HL-60 (cell line): ENCODE measurements at places on chromosomes 13 and 19.

DNA sequence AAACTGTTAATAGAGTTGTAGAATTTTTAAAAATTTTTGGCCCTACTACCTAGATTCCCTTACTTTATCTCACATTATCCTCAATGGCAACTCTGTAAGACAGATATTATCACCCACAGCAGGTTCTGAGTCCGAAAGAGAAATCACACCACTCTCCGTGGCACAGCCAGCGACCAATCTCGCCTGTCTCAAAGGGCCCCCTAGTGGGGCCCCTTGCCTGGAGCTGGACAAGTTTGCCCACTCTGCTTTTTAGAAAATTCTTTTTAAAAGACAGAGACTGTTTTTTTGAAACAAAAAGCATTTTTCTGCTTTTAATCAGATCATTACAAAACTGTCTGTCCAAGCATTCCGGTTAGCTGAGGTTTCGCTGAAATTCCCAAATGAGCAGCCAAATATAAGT lies 21.7 kb downstream of the PHF11 start:
- no peak for DNase-seq

DNA sequence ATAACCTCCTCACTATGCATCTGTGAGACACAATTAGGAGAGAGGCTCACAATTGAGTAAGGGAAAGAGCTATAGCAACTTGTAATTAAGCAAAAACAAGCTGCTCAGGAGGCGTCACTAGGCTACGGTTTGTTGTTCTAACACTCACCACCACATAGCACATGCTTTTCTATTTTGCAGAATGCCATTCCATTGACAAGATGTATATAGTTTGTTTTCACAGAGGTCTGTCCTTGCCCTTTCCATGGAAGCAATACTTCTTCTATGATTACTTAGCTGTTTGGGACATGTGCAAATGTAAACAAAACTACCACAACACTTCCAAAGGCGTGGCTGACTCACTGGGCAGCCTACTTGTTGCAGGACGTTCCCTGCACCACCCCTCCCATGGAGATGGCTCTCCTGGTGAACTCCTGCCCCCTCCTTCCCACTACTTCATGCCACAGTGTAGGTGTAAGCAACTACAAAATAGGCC lies 33.9 kb upstream of the FAM216B start:
- no peak for DNase-seq

GRCh38 chr19:8544168-8544567 lies 30.2 kb upstream of the ZNF414 start:
- DNase-seq = no peak

DNA sequence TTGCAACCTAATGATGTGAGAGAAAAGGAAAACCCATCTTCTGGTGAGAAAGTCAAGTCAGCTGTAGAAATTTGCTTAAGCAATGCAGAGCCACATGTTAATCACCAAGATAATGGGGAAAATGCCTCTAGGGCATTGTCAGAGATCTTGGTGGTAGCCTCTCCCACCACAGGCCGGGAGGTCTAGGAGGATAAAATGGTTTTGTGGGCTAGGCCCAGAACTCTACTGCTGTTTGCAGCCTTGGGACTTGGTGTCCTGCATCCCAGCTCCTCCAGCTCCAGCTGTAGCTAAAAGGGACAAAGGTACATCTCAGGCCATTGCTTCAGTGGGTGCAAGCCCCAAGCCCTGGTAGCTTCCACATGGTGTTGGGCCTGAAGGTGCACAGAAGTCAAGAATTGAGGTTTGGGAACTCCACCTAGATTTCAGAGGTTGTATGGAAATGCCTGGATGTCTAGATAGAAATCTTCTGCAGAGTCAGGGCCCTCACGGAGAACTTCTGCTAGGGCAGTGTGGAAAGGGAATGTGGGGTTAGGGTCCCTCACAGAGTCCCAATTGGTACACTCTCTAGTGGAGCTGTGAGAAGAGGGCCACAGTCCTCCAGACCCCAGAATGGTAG lies 382.2 kb upstream of the KLHL1 start:
- no peak for DNase-seq

DNA sequence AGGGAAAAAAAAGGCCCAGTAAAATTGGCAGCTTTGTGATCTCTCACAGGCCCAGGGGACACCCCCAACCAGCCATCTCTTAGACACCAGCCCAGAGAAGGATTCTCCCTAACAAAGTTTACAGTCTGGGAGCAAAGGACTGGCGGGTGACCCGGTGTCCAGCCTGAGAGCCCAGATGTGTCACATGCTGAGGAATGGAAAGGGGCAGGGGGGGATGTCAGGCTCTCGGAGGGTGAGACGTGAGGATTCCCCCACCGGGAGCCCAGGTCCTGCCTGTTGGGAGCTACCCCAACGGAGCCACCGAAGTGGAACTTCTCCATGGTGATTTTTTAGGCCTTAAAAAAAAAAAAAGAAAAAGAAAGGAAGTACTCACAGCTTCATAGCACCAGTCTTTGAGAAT lies 4.8 kb upstream of the CTXN1 start:
- no peak for DNase-seq

DNA sequence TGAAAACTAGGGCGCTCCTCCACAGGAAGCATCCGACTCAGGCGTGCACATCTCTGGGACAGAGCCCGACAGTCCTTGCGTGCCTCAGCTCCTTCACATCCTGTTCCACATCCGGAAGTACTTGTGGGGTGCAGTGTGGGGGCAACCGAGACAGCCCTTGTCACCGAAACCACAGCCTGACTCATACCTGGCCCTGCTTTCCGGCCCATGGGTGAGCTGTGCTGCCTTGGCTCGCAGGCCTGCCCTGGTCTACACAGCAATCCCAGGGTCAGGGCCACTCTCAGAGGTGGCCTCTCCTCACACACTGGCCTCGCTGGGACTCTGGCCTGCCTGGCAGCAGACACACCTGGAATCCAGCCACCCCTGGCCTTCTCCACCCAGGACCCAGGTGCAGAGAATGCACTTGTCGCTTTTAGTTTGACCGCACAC lies 100.4 kb downstream of the STK24 start:
- peak; percentile 73 for DNase-seq

- DNase-seq = peak; percentile 44
Observed at GRCh38 chr19:1837625-1838105, 10.6 kb downstream of the REXO1 start.

DNA sequence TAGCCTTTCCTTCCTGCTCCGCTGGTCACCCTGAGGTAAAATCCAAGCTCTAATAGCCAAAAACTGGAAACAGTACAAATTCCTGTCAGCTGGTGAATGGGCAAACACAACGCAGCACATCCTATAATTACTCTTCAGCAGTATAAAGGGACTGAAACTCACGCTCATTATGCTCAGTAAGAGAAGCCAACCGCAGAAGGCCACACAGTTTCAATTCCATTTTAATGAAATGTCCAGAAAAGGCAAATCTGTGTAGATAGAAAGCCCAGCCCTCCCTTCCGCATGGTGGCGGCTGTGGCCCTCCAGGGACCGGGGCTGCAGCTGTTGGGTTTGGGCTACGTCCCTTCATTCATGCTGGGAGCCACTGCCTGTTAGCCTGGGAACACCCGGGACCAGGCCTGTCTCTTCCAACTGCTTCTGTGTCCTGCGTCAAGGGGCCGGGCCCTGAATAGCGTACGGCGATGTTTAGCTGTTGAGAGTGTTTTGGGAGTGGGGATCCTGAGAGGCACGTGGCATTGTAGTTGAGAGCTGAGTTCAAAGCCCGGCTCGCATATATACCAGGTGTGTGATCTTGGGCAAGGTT lies 23.5 kb downstream of the NKPD1 start:
- no peak for DNase-seq

DNA sequence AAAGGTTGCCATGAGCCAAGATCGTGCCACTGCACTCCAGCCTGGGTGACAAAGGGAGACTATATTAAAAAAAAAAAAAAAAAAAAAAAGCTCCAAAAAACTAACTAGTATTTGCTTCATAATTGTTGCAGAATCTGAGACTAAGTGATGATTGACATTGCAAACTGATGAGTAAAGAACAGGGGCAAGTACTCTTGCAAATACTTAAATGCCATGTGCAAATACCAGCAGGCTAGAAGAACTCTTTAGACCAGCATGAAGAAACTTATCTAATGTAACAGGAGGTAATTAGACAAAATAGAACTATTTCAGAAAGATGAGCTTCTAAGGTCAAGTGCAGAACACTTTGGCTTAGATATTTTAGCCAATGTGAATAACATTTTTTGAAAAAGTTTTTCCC lies 1368.1 kb downstream of the EFNB2 start:
- DNase-seq = no peak

DNA sequence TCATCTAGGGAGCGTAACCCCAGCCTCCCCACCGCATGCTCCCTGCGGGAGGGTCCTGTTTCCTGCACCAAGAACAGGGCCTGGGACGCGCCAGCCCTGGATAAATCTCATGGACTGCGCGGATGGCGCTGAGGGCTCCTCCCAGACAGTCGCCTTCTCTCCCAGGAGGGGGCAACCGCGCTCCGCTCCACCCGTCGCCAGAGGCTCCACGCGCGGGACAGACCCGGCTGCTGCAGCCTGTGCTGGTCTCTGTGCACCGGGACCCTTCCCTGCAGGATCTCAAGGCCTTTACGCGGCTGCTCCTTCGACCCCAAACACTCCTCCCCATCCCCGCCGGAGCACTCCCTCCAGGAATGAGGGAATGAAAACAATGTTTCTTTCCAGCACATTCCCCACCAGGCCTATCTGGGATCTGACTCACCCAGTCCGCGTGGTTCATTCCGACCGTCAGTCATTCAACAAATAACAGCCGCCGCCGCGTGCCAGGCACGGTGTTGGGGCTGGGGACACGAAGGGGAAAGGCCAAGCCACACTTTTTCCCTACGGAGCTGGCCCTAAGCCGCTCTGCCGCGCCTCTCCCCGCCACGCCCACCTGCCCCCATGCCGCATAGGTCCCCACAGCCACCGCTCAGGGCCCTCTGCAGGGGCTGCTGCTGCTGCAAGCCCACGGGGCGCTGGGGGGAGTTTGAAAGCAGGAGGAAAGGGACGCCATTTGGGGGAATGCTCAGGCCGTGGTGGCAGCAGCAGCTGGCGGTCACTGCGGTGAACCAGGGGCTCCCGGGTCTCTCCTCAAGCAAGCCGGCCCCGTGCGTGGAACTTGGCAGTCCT lies 6.0 kb downstream of the PNMA8B start:
- no peak for DNase-seq

DNA sequence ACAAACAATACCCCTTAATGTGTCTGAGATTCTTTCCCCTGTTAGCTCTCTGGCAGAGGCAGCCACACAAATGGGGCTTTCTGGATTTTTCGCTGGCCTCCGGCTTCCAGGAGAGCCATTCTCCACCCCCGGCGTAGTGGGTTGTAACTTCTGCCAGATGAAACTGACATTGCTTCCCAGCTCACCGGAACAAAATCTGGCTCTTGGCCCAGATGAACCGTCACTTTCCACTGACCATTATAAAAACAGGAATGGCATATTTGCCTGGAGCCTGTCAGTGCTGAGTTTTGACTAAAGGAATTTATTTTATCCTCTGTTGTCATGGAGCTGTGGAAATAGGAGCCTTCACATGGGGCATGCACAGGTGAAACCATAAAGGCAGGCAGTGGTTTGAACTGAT lies 120.6 kb upstream of the GPR12 start:
- no peak for DNase-seq

DNA sequence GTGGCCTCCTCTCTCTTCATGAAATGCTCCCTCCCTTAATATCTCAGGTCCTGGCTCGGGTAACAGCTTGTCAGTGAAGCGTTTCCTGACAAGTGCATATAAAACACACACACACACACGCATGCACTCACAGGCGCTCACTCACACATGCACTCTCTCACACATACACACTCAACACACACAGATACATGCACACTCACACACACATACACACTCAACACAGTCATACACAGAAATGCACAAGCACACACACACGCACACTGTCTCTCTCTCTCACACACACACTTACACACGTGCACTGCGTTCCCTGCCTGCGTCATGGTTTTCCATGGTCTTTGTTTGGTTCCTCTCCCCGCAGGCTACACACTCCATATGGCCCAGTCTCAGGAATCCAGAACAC lies 344.1 kb downstream of the UQCRFS1 start:
- DNase-seq = no peak

DNA sequence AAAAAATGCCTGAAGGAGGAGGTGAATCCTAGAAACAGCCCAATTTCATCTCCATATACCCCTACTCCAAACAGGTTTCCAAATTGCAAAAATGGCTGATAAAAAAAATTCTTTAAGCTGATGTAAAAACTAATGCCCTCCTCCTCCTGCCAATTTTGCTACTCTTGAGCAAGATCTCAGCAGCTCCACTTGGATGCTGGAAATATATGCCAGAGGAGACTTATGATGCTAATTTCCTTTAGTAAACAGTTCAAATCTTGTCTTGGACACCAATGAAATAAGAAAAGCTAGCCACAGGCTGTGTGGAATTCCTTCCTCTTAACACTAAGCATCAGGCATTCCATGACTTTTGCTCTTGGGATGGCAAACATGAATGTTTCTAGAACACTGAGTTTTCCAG lies 67.5 kb downstream of the INSR start:
- no peak for DNase-seq

GRCh38 chr13:112725346-112726015 lies 35.6 kb downstream of the ATP11A start:
- peak; percentile 42 for DNase-seq

- no peak for DNase-seq
Observed at GRCh38 chr13:37747071-37747612, 122.4 kb downstream of the TRPC4 start.

DNA sequence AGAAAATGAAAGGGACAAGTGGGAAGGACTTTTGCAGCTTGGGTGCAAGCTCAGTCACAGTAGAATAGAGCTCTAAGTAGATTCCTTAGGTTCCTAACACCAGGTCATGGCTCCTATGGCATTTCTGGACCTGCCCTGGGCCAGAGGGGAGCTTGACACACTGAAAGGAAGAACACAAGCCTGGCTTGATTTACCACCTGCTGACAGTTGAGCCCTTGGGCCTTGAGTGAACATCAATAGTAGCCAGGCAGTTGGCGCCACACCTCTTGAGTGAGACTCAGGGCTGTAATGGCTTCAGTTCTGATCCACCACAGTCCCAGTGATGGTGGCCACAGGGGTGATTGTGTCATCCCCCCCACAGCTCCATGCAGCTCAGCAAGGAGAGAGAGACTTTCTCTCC lies 221.9 kb upstream of the PCDH17 start:
- DNase-seq = no peak

GRCh38 chr19:45884682-45885555 lies 1.0 kb downstream of the IRF2BP1 start:
- DNase-seq = no peak

- peak; percentile 64 for DNase-seq
Observed at GRCh38 chr19:24074720-24075454, 12.1 kb upstream of the ZNF254 start.

- peak; percentile 56 for DNase-seq
Observed at GRCh38 chr19:1259876-1260748, 9.0 kb upstream of the CIRBP start.

DNA sequence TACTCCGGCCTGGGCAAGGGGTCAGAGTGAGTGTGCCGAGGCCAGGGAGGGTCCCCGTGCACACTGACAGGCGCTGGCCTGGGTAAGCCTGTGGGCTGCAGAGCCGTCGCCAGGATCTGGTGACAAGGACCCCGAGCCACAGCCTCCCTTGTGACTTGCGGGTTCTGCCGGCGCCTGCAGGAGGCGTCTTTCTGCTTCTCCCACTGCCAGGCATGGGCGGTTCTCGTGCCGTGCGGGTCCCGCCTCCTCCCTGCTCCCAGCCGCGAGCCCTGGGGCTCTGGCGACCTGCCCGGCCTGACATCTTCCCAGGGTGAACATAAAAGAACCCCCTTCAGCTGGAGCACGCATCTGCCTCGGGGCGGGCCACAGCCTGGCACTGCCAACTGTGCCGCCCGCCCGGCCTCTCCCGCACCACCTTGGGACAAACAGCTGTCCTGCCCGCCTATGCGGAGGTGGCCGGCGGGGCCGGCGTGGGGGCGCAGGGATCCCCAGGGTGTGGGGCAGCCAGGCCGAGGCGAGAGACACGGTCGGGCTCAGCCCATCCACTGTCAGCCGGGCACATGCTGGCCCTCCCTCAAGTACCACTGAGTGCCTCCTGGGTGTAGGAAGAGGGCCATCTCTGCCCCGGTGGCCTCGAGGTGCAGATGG lies 1.5 kb upstream of the HCN2 start:
- DNase-seq = no peak
